NCI-H748 treated with DMSO at 0.1 percent for 48 hours (cell line): ENCODE measurements at places on chromosomes 13 and 19.
A peak's percentile ranks its signal among the peaks of the same experiment; 100 is the strongest.

DNA sequence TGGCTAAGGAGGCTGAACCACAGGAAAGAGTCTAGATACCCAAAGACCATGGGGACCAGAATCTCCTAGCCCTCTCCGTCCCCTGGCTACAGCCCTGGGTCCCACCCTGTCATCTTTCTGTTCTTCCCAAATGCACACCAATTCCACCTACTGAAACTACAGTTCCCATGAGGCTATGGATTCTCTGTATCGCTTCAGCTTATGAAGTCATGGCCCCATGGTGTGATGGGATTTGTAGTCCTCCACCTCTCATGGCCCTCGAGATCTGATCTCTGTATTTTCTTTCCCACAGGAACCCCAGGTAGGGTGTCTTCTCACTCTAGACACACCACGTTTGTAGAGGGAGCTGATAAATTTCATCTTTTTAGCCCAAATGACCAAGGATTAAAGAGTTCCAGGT lies 11.8 kb downstream of the PTPRH start:
- no peak for DNase-seq

DNA sequence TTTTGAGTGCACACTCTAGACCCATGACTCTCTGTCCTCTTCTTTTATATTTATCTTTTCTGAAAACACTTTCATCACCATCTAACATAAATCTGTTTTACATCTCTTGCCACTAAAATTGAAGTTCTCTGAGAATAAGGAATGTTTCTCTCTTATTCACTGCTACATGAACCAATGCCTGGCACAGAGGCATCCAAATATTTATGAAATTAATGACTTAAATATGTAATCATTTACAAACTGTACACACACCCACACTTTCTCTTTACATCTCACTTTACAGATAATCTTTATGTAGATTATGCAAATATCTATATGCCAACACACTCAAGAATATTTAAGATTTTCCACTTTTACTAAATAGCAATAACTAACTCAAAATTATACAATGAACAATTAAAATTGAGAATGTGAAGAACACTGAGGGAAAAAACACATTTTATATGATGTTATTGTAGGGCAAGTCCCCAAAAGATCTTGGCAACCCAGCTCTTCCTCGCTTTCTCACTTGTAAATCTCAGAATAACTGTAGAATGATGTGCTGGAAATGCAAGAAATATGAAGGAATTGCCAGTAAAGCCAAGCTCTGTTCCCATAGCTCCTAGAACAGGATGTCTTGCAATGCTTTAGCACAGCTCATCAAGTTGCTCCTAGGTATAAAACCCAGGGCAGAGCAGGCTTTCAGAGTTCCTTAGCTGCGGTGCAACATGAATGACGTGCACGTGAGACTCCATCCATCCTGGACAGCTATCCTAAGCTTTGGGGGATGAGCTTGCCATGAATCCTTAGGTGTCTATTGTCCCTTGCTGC lies 50.7 kb downstream of the UGGT2 start:
- DNase-seq: no peak

DNA sequence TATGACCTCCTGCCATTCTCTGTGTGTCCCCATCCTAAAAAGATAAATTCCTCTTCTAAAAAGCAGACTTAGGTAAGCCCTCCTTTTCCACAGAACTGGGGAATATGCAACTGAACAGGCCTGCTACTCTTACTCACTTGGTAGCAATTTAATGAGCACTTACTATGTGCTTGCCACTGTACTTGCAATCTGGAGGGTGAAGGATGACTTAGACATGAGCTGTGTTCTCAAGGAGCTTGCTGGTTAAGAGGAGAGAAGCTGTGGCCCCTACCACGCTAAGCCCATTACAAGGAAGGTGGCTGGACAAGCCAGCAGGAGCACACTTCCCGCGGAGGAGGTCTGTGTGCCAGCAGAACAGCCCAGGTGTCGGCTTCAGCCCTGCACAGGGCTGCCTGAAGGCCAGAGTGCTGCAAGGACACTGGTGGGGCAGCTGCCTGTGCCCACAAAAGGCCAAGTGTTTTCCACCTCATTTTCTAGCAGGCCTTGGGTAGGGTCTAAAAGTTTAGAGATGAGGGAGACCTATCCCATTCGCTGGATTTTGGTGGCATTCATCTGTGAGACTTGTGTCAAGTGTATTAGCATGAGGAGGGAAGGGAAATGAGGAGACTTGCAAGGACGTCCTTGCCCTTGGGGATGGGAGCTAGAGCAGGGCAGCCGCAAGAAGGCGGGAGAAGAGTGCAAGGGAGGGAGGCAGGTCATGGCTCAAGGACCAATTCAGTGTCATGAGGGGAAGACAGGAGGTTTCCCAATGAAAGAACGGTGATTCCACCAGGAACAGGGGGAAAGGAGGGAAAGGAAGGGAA lies 52.0 kb downstream of the COL4A1 start:
- no peak for DNase-seq

GRCh38 chr19:52140032-52140710 lies 433 bp upstream of the ZNF616 start:
- peak; percentile 80 for DNase-seq

DNA sequence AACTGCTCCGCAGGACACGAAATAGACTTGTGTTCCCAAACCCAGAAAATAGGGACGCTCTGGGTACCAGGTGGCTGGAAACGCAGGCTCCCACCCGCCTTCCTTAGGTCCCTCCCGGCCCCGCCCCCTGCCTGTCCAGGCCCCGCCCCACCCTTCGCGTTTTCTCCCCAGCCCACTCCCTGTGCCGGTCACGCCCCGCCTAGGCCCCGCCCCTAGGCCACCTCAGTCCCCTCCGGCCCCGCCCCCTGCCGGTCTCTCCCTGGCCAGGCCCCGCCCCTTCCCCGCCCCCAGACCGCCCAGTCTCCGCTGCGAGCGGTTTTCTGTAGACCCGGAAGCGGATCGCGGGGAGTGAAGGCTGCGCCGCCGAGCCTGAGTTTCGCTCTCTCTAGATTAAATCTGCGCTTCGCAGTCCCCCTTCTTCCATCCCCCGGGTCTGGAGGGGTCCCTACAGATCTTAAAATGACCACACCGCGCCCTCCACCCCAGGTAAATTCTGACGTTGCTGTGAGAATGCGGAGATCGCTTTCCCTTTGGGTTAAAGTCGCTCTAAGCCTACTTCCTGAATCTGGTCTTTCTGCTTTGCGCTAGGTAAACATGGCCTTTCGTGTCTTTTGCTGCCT lies 3.7 kb upstream of the ZNF665 start:
- peak; percentile 90 for DNase-seq

- no peak for DNase-seq
These were observed 16.9 kb upstream of the ZNF541 start for GRCh38 chr19:47589824-47590223.

DNA sequence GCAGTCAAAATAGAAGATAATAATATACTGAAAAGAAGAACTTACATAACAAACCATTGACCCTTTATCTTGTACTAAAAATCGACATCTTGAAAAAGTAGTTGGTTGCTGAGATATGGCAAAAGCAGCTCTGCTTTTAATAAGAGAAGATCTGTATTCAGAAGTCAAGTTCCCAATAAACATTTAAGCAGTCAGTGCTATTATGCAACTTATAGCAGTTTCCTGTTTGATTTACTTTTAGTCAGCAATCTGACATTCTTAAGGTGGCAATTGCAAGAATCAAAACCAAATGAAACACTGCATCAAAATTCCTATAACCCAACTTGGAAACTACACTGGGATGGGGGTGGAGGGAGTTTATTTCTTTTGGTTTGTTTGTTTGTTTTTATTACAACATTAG lies 165.5 kb downstream of the TBC1D4 start:
- DNase-seq: no peak

DNA sequence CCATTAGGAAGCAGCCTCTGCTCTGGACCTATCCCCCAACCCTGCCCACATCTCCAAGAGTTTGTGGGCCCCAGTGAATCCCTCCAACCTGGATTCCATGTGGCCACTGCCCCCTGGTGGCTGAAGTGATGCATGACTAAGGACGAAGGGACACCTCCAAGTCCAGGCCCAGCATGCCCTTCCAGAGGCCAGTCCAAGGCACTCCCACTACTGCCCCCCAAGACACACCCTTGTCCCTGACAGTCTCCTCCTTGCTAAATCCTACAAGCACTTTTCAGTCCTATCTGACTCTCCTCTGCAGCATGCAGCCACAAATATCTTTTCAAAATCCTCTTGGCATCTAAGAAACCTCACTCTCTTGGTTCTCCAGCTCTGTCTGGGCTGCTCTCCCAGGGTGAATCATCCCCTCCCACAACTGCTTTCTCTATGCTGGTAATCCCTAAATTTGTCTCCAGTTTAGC lies 33.0 kb downstream of the DEDD2 start:
- DNase-seq: peak; percentile 65
